CD4-positive, alpha-beta T cell treated with Interleukin-1 beta for 1 hour (primary cell): ENCODE measurements at places on chromosomes 13 and 19.

GRCh38 chr13:102869948-102870676 lies 24.3 kb downstream of the ERCC5 start:
- DNase-seq = no peak

GRCh38 chr13:113656831-113657671 lies 947 bp downstream of the ATP4B start:
- DNase-seq = no peak

- DNase-seq = no peak
Measured at GRCh38 chr13:60759499-60759898, 362.5 kb downstream of the TDRD3 start.

- peak; percentile 89 for DNase-seq
Measured at GRCh38 chr19:4059891-4060620, 6.6 kb downstream of the ZBTB7A start.

DNA sequence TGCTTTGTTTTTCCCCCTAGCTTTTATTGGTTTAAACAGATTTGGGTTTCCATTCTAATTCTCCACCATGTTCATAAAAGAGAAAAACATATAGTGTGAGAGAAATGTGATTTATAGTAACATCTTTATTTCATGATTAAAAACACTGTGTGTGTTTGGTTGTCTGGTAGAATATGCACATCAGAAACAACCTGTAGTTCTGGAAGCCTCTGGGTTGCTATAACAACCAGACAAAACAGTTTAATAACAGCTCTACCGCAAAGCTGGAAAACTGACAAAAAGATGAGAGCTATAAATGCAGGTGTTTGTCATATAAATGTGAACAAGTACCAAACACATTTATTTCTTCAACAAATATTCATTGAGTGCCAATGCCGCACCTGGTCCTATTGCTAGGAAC lies 9.8 kb downstream of the KBTBD6 start:
- no peak for DNase-seq

DNA sequence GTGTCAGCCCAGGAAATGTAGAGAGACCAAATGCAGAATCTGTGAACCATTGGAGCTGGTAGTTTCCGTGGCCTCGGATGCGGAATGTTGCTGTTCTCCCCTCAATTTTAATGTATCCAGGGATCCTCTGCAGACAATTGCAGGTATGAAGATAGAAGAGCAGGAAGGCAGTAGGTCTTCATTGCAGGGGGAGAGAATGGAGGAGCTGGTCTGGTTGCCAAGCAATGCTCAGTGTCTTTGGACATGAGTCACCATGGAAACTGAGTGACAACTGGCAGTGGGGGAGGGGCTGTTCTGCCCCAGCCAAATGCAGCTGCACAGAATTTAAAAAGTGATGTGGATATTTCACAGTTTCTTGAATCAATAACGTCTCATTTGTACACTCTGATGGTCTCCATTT lies 56.1 kb upstream of the ZNF835 start:
- no peak for DNase-seq

DNA sequence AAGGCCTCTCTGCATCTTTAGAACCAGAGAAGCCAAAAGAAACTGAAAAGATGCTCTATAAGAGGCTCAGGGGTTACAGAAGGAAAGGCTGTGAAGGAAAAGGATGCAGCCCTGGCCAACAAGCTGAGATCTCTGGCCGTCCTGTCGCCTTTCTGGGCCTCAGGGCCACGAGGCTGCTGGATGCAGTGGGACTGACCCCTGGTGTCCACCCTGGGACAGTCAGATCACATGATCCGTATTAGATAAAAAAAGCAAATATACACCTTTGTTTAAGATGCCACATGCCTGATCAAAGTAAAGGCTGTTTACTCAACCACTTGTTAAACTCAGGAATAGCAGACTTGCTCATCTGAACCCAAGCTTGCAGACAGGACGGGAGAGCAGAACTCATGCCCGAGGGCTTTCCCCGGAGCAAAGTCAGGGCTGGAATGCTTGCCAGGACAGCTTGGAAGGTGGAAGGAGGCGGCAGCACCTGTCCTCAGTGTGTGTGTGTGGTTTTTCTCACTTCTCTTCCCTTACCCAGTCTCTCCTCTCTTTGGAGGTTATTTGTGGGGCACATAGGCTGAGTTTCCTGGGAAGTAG lies 206.5 kb upstream of the TSHZ3 start:
- no peak for DNase-seq

DNA sequence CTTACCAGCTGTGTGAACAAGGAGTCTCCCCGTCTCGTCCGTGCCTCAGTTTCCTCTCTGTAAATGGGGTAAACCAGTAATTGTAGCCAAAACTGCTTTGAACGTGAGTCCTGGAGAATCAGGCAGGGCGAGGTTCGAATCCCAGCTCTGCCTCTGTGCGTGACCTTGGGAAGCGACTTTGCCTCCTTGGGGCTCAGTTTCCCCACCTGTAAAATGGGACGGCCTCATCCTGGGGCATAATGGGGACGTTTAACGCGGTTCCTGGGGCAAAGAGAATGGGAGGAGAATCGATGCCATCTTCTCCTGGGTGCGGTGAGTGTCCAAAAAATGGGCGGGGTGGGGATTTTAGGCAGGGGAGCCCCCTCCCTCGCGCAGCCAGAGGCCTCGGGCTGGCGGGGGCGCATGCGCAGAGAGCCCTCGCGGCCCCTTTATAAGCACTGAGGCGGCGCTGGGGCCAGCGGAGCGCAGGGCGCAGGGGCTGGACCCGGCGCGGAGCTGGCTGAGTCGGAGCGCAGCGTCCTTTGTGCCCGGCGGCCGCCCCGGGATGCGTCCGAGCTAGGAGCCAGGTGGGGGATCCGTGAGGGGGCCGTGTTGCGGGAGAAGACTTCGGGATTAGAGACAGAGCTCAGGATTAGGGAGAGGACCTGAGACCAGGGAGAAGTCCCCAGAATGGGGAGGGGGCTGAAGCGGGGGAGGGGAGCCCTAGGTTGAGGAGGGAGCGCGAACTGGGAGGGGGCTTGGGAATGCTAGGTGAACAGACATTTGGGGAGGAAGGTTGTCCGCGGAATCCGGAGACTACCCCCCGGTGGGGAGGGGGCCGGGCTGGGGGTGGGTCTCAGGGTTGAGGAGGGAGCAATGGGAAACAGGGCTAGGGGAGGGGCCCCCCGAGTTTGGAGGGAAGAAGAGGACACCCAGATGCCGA lies at the start of gene NCAN:
NCAN (plus strand) TSS at position 460 of the 922 bp plus-strand sequence. CDS start 4,996 bp downstream, outside the sequence.
- DNase-seq = no peak

DNA sequence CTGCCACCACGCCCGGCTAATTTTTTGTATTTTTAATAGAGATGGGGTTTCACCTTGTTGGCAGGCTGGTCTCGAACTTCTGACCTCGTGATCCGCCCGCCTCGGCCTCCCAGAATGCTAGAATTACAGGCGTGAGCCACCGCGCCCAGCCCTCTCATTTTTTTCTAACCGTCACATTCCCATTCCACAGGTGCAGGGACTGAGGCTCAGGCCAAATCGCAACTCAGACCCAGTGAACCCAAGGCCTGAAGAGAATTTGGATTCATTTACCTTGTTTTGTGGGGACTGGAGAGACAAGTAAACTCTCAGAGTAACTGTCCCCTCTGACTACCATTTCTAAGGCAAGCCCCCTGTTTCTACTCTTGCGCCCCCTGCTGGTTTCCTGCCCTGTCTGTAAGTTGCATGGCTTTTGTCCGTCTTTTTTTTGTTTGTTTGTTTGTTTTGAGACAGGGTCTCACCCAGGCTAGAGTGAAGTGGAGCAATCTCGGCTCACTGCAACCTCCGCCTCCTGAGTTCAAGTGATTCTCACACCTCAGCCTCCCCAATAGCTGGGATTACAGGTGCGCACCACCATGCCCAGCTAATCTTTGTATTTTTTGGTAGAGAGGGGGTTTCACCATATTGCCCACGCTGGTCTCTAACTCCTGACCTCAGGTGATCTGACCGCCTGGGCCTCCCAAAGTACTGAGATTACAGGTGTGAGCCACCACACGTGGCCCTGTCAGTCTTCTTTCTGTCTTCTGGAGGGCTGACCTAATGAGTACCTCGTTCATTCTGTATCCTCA lies 2.3 kb upstream of the STRN4 start:
- peak; percentile 71 for DNase-seq

GRCh38 chr13:77477299-77477848 lies 58.1 kb upstream of the SCEL start:
- DNase-seq = no peak

DNA sequence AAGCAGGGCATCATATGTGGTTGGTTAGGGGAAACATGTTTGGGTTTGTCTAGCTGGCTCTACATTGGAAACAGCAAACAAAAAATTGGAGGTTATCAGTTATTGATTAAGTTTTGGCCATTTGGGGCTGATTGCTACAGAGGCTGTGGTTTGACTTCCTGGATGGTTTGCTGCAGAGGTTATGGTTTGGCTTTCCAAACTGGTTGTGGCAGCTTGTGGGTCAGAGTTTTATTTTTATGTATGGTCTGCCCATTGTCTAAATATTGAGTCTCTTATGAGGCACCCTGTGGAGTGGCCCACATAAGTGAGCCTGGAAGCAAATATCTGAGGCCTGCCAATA lies 261.6 kb downstream of the GPC5 start:
- DNase-seq = no peak
